ENCODE measurements at places on chromosomes 1 and 21.

GRCh38 chr1:114703242-114703641 is 7.9 kb upstream of the AMPD1 start:
- DNase-seq: no peak

DNA sequence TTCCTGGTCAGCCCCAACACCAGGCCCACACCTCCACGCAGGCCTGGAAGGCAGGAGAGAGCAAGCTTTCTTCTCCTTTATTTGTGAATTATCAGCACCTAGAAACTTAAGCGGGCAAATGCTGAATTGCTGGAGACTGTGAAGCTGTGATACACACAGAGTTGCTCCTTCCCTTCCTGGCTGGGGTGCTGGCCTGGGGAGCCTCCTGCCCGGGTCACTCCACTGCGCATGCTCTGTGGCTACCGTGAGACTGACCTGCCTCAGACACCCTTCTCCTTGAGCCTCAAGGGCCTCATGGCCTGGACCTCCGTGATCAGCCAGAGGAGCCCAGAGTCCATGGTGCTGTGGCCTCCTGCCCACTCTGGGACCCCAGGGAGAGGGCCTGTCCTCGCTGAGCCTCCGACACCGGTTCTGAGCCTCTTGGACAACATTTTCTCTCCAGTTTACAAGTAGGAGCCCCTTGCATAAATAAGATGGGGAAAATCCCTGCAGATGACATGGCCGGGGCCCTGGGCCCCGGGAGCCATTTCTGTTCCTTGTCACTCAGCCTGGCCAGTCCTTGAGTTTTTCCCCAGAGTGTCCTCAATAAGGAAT is 18.0 kb downstream of the AGPAT3 start:
- DNase-seq: no peak

- DNase-seq: peak; percentile 24
Observed at GRCh38 chr1:36516372-36517010, 33.8 kb upstream of the CSF3R start.

- DNase-seq: no peak
Observed at GRCh38 chr1:159978107-159978398, 24.0 kb upstream of the SLAMF9 start.

GRCh38 chr1:236888903-236889302 is 93.8 kb downstream of the MTR start:
- no peak for DNase-seq

GRCh38 chr21:37058261-37058660 is 14.6 kb downstream of the PIGP start:
- DNase-seq: no peak

DNA sequence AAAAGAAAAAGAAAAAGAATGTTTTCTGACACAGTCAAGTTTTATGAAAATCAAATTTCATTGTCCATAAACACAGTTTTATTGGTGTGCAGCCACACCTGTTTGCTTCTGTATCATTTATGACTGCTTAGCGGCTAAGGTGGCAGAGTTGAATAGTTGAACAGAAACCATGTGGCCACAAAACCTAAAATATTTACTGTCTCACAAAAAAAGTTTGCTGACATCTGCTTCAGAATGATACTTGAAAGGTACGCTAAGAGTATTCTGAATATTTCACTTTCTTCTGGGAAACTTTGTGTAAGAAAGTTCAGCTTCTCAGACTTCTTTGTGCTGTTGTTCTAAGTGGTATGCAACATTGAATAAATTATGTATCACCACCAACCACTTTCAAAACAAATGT is 6.2 kb downstream of the KCNK1 start:
- no peak for DNase-seq

GRCh38 chr1:217837691-217838090 is 206.5 kb downstream of the SPATA17 start:
- no peak for DNase-seq

DNA sequence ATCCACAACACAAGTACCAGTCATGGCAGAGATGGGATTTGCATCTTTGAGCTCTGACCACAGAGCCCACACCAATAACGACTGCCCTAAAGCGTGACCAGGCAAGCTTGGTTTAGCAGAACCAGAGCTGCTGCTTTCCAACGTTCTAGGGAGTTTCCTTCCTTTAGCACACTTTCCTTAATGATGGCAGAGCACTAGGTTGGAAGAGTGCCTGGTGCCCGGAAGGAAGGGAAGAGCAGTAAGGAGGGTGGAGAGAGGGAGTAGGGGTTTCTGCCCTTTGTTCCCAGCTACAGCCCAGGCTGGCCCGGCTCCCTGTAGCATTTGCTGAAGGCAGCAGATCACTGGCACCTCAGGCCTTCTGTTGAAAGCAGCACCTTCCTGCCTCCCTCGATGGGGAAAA is 6.1 kb upstream of the EVA1C start:
- DNase-seq: no peak

DNA sequence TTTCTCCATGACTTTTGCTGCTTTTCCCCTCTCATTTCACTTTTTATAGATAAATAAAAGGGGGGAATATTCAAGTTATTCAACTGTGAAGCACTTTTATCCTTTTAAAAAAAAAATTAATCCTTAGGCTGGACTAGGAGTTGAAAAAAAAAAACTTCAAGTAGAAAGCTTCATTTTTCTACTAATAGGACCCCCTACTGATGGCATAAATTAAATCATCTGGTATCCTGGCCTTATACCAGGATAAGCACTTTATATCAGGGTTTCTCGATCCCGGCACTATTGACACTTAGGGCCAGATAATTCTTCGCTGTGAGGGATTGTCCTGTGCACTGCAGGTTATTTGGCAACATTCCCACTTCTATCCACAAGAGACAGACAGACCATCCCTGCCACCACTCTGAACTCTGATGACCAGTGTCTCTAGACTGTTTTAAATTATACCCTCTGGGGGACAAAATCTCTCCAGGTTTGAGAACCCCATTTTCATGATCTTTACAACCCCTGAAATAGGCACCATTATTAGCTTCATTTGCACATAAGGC is 17.6 kb downstream of the USP33 start:
- no peak for DNase-seq

DNA sequence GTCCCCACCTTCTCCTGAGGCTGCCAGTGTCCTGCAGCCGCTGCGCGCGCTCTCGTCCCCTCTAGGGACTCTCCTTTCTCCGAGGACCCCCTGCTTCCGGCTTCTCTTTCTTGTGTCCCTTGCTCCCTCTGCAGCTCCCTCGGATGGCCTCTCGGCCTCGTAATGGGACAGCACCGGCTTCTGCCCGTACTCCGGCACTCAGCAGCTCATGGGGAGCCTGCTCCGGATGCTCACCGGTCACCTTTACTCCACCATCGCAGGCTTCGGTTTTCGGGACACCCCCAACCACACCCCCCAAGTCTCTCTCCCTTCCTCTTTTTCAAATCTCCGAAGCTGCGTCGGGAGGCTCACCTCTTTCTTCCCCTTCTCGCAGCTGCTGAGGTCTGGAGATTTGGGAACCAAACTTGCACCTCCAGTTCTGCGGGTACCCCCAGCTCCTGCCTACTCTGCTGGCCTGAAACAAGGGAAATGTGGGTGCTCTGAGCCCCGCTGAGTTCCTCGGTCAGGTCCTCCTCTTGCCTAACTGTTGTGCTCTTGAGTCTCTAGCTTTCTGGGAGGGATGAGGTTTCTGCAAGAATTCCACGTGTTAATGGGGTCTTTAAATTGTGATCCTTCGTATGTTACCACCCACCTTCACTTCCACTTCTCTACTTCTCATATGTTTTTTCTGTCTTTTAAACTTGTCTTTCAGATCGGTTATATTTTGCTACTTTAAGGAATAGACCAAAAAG is 930 bp downstream of the CDC14A start:
- DNase-seq: peak; percentile 41

DNA sequence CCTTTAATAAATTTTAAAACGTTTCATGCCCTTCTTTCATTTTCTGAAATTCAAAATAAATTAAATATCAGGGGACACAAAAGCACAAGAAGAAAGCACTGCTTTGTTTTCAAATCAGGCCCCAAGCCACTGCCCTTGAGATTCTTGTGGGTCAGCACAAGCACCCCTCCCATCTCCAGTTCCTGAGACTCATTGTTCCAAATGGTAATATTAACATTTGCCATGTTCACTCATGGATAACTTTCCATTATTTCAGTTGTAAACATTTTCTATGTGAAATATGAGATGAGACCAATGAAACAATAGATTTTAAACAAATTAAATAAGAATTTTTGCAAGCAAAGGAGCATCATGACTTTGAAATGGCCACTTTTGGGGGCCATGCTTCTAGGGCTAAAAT is 7.7 kb downstream of the OVAAL start:
- DNase-seq: no peak

DNA sequence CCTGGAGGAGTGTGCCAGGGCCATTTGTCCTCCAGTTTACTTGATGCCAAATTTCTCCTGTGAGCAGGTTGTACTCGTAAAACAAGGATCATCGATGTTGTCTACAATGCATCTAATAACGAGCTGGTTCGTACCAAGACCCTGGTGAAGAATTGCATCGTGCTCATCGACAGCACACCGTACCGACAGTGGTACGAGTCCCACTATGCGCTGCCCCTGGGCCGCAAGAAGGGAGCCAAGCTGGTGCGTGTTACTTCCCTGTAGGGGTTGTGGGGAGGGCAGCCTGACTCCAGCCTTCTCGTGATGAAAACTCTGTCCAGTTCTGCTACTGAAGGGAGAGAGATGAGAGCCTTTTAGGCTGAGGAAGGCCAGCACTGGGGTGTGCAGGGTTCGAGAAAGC is 2.2 kb downstream of the RPS8 start:
- no peak for DNase-seq

- no peak for DNase-seq
Observed at GRCh38 chr1:2506007-2506860, 20.2 kb downstream of the PANK4 start.

GRCh38 chr1:16158025-16158424 is 2.2 kb upstream of the EPHA2 start:
- DNase-seq: no peak

- DNase-seq: no peak
Observed at GRCh38 chr1:27779122-27779521, 6.1 kb downstream of the STX12 start.

- no peak for DNase-seq
Observed at GRCh38 chr1:151807131-151807530, 1.9 kb upstream of the LINGO4 start.

DNA sequence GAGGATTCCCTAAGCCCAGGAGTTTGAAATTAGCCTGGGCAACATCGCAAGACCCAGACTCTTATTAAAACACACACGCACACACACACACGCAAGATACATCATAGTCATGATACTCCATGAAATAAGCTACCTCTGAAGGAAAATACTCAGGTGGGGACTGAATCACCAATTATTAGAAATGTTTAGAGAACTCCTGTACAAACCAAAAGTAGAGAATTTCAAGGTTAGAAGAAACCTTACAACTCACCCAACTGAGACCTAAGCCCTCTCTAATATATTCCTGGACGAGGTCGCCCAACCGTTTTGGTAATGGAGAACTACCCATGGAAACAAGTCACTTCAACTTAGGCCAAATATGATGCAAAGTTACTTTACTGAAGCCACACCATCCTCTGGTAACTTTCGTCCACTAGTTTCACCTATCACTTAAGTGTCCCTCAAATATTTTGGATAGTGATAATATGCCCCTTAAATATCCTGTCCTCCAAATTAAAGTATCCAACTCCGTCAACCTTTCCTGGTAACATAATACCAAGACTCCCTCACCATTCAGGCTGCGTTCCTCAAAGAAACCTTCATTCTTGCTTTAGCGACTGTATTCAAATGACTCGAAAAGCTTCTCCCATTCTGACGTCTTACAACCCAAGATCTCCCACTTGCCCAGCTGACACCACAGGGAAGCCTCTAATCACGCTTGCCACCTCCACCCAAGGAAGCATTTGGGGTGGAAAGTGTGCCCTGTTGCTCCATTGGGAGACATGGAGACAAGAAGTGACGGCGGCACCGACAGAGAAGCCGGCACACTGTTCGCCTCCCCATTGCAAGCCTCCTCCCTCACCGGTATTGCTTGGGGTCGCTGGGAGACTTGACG is 856 bp downstream of the NRDC start:
- DNase-seq: peak; percentile 36

GRCh38 chr1:87712261-87713010 is 383.8 kb downstream of the LMO4 start:
- peak; percentile 88 for DNase-seq

DNA sequence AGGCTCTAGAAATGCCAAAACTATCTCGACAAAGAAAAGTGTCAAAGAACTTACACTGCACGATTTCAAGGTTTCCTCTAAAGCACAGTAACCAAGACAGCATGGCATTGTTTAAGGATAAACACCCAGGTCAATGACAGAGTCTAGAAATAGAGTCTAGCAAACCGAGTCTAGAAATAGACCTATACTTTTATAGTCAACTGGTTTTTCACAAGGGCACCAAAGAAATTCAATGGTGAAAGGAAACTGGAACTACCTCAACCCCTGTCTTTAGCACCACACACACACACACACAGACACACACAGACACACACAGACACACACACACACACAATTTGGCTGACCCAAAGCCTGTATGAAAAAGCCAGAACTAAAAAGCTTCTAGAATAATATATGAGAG is 67.1 kb upstream of the PGBD5 start:
- no peak for DNase-seq

DNA sequence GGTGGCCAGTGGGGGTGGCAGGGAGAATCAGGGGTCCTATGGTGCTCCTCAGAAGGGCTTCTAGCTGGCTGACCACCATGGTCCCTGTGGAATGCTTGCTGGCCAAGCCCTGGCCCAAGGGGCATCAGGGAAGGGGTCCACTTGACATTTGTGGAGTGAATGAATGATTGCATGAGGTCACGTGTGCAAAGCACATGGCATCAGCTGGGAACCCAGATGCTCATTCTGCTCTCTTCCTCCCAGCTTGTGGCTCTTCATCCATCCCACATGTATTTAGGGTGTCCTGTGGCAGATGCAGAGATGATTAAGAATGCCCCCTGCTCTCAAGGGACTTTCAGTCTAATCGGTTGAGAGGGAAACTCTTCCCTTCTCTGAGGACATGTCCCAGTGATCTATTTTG is 27.1 kb upstream of the PADI4 start:
- DNase-seq: no peak

- DNase-seq: no peak
Observed at GRCh38 chr1:167551362-167551761, 2.2 kb downstream of the CREG1 start.

GRCh38 chr1:44536357-44537209 is 131.5 kb downstream of the RNF220 start:
- DNase-seq: no peak

DNA sequence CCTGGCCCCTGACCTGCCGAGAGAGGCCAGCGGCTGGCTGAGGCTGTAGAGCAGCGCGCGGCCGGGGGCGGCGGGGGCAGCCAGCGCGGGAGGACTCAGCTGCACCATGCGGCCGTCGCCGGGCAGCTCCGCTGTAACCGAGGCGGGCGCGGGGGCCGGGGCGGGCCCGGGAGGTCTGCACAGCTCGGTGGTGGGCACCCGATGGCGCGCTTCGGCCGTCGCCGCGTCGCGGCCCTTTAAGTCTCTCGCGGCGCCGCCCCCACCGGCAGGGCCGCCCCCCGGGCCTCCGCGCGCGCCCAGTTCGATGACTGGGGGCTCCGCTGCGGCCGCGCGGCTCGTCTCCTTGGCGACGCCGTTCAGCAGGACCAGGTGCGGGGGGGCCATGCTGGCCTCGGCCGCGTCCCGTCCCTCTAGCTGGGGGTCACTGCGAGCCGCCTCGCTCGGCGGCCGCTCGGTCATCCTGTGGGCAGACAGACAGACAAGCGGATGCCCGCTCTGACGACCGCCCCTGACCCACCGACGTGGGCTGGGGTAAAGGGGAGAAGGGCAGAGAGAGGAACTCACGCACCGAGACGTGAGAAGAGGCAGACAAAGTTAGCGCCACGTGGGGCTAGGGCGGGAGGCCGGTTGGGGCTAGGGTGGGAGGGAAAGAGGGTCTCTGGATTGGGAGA is 6.5 kb downstream of the TAL1 start:
- no peak for DNase-seq
